ENCODE measurements at places on chromosomes 6 and 20.
A peak's percentile ranks its signal among the peaks of the same experiment; 100 is the strongest.

DNA sequence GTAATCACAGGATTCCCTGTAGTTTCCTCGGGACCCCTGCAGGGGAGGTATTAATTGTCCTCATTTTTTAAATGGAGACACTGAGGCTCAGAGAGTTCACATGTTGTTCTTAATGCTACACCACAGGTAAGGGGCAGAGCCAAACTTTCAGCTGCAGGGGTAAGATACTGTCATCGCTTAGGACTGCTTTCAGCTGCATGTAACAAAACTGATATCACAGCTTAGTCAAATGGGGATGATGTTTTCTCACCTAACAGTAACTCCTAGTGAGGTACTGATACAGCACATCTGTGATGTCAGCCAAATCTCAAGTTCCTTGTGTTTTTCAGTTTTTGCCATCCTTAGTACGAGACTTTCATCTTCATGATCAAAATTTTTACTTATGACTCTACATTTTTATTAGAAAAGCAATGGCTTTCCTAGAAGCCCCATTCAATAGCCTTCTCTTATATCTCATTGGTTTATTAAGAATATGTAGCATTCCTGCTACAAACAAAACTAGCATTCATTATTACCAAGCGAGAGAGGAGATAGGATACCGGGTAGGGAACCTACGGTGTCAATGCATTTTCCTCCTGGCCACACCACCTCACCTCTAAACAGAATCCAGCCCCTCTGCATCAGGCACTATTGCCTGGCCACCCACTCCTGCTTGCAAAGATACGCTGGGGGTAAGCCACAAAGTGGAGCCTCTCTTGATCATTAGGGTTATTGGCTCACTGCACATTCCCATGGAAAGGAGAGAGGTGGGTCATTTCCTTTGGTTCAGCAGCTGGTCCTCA lies 557.5 kb downstream of the CD83 start:
- DNase-seq: no peak

DNA sequence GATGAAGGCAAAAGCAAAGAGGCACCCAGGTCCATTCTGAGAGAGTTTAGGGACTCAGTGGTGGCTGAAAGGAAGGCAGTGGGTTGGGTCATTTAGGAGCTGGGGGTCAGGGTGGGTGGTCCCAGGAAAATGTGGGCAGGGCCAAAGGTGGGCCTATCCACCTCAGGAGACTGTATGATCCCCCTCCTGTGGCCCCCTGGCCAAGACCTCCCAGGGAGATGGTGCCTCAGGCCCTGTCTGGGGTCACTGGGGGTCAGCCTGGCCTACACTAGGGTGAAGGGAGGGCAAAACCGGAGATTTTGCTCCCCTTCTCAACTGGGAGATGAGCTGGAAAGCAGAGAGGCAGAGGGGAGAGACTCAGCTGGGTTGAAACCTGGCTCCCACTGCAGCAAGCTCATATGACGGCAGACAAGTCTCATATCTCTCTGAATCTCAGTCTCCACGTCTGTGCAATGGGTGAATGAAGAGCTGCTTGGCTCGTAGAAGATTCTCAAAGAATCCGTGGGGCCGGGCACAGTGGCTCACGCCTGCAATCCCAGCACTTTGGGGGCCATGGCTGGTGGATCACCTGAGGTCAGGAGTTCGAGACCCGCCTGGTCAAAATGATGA lies 11.5 kb upstream of the BAK1 start:
- DNase-seq: no peak

- DNase-seq: peak; percentile 76
Observed at GRCh38 chr6:158860279-158860865, 41.2 kb upstream of the EZR start.

- no peak for DNase-seq
Observed at GRCh38 chr20:49273696-49274277, 4.1 kb downstream of the ZNFX1 start.

- no peak for DNase-seq
Observed at GRCh38 chr6:150293423-150294173, 75.2 kb upstream of the IYD start.
